ENCODE measurements at places on chromosomes 5 and 9.

GRCh38 chr9:124674651-124675050 lies 96.5 kb downstream of the NR6A1 start:
- no peak for DNase-seq

DNA sequence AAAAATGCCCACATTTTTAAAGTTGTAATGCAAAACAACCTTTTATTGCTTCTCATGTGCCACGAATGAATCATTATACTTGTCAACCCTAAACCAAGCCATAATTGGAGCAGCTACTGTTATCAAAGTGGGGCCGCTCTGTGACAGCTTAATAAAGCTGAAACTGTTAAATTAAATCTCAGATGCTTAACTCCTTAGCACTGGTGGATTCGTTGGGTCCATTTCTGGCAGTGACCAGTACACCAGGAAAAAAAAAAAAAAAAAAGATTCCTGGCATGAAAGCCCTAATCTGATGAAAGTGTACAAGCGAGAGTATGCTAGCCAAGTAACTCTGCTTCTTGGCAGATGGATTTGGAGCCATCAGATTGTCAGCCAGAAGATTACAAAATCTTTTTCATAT lies 164.8 kb downstream of the ZSWIM6 start:
- DNase-seq: no peak

DNA sequence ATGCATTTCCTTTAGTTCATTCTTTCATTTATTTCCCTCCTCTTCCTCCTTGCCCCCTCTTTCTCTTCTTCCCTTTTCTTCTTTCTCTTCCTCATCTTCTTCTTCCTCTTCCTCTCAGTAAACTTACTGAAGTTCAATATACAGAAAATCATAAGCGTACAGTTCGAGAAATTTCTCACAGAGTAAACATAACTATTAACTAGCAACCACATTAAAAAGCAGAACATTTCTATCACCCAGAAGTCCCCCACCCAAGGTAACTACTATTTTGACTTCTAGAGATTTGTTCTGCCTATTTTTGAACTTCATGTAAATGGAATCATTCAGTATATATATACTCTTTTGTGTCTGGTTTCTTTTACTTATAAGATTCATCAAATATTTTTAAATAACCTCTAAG lies 48.2 kb downstream of the TNFAIP8 start:
- no peak for DNase-seq

DNA sequence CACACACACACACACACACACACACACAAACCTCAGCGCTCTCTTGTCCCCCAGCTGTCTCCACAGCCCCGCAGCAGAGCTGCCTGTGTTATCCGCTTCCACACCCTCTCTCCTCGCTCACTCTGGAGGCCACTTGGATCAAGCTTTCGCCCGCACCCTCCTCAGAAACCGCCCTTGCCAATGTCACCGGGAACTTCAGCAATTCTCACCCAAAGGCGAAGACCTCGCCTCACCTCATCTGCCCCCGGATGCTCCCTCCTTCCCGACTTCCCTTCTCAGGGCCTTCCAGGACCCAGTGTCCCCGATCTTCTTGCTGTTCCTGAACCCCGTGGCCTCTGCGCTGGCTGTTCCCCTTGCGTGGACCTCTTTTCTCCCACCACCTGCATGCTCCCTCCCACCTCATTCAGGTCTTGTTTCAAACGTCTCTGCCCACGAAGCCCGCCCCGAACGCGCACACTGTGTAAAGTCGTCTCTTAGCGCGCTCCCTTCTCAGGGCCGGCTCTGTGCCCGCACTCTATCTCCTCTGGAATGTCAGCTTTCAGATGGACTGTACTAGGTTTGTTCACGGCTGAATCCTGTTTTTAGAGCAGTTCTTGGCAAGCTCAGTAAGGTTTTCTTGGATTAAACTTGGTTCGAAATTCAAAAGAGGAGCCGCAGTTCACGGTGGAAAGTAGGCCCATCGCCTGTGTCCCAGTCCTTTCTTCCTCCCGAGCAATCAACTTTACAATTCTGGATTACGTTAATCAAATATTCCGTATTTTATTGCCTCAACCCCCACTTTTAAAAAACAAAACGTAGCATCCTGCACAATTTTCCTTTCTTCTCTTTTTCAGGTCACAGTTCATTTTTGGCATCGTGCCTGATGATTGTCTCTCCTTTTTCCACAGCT lies 1.0 kb upstream of the TRIM7 start:
- no peak for DNase-seq

GRCh38 chr5:67253911-67254310 lies 57.3 kb upstream of the CD180 start:
- DNase-seq: no peak

DNA sequence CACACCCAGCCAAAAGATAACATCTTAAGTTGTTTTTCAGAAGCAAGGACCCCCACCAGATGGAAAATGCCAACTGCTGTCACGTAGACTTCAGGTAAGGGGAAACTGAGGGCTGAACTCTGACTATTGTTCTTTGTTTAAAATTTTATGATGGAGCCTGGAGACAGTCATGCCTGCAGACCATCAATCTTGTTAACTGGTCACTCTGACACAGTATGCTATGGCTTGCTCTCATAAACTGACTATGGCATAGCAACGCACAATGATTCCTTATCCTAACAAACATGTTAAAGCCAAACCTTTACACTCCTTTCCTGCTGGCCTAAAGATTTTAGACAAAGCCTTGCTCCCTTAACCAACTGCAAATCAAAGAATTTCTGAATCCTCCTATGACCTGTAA lies 43.6 kb upstream of the GOLM1 start:
- no peak for DNase-seq

Measured in activated CD4-positive, CD25-positive, alpha-beta regulatory T cell treated with anti-CD3 and anti-CD28 coated beads, Interleukin-2, amount 50 U/mL, for 16 hours (primary cell).